ENCODE measurements at places on chromosomes 5 and 9. TPM values are rescaled to one million over a fixed set of nuclear protein-coding genes. Genes with fewer than 3 reads are reported as not detected.

OLFML2A gene
- total RNA-seq = 18.2 TPM

NR5A1 gene
- total RNA-seq = not detected

EXOC3 gene
- total RNA-seq = 31.9 TPM

CENPH gene
- 24.3 TPM for total RNA-seq

TMEM252 gene
- total RNA-seq = not detected

PCDHGB2 gene
- total RNA-seq = 0.19 TPM

FOXD4 gene
- total RNA-seq = 0.37 TPM

IFNK gene
- not detected for total RNA-seq

CXCL14 gene
- 0.17 TPM for total RNA-seq

BTNL3 gene
- total RNA-seq = not detected

PCDHGB4 gene
- 0.66 TPM for total RNA-seq

All from A549 treated with CpdA at 1 μM for 4 hours (cell line).